ENCODE measurements at places on chromosomes 6 and 20.

DNA sequence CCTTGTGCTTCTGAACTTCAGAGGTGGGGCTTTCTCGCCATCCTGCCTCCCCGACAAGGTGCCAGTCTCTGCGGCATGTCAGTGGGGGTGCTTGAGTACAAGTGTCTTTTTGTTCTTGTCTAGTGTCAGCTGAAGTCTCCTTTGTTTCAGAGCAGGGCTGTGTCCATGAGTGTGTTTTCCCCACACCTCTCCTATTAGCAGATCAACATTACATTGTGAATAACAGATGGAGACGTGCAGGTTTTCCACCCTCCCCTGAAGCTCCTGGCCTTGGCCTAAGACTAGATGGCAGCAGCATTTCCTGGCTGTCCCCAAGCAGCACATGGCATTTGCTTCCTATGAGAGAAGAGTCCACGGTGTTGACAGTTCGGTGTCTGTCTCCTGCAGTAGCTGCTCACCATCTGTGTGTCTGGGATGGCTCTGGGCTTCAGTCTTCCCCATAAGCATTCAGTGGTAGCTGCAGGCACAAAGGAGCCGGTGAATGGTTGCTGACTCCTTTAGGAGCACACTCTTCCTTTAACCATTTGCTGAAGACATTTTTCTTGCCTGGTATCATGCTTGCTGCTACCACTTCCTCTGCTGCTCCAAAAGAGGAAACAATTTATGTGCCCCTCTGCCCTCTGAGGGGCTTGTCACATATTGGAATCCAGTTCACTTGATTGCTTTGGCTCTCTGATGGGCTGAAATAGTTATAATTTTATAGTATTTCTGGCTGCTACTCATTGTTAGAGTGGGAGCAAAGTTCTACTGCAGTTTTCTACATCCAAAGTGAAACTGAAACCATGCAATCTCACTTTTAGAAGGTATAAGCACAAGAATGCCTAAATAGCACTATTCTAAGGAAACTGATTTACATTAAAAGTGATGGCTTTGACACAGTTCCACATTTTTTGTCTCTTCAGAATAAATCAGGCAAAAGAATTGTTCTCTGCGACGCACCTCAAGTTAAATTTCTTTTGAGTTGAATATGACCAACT, 913.0 kb downstream of the C6orf118 start:
- no peak for DNase-seq

- DNase-seq: no peak
Observed at GRCh38 chr6:126268092-126268491, 71.8 kb upstream of the CENPW start.

DNA sequence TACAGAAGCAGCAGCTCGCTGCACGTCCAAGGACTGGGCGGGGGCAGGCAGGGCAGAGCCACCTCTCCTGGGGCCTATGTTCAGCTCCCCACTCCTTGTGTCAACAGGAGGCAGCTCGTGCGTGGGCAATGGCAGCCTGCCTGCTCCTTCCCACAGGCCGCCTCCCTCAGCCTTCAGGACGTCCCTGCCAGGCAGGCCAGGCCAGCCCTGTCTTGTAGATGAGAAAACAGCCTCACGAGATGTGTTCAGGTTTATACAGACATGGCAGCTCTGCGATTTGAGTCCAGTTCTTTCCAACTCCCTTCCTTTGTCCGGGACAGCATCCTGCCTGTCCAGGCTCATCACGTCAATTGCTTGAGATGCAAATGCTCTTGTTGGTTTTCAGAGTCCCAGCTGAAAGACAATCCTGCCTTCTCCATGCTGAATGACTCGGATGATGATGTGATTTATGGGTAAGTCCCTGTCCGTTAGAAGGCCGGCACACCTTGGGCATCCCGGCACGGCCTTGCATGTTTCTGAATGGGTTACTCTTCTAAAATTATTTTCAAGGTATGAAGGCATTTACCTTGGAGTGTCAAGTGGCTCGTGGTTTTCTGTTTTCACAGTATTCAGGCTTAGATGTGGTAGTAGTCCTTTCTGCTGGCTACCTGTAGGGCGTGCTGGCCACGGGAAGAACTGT, 13.5 kb downstream of the DYNLT1 start:
- DNase-seq: peak; percentile 76

GRCh38 chr6:78093906-78094305, 441.1 kb downstream of the MEI4 start:
- no peak for DNase-seq

GRCh38 chr6:32982084-32982701, 13.8 kb downstream of the BRD2 start:
- no peak for DNase-seq

DNA sequence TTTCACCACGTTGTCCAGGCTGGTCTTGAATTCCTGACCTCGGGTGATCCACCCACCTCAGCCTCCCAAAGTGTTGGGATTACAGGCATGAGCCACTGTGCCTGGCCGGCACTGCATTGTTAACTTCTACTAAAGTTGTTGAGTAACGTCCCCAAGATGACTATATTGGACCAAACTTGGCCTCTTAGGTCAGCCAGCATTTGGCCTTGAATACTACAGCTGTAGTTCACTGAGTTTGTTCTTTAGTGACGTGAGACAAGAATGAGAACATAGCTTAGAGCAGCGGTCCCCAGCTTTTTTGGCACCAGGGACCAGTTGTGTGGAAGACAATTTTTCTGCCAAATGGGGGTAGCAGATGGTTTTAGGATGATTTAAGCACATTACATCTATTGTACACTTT, 237.1 kb downstream of the TBC1D7 start:
- no peak for DNase-seq

- DNase-seq: no peak
Observed at GRCh38 chr6:16412982-16413381, 174.6 kb downstream of the GMPR start.

DNA sequence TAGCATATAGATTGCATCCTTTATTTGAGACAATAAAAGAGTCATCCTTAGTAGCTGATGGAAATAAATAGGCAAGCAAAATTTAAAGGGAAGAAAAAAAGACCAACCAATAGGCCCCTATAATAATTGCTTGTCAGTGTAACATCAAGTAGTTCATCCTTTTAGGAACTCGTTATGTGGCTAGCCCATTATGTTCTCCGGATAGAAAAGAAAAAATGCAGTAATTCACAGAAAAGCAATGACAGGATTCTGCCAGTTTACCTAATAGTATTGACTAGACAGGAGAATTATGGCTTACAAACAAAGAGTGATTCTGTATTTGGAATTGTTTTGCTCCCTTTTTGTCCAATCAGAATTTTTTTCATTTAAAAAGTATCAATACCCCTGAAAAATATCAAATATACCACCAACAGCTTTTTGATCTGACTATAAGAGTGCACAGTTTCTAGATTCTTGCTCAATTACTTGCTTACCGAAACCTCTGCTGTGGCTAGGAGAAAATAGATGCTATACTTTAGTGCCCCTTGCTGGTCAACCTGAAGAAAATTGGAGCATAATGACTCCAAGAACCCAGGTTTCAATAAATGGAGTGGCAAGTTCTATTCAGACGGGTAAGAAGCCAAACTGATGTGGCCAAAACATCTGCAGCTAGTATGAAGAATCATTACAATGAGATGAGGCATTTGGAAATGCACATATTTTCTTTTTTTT, 91.5 kb upstream of the SASH1 start:
- DNase-seq: peak; percentile 25

GRCh38 chr6:120965814-120966213, 368.5 kb downstream of the TBC1D32 start:
- DNase-seq: no peak

GRCh38 chr20:3456648-3457047, 14.2 kb upstream of the ATRN start:
- no peak for DNase-seq

GRCh38 chr6:142934106-142934505, 10.9 kb downstream of the HIVEP2 start:
- no peak for DNase-seq

DNA sequence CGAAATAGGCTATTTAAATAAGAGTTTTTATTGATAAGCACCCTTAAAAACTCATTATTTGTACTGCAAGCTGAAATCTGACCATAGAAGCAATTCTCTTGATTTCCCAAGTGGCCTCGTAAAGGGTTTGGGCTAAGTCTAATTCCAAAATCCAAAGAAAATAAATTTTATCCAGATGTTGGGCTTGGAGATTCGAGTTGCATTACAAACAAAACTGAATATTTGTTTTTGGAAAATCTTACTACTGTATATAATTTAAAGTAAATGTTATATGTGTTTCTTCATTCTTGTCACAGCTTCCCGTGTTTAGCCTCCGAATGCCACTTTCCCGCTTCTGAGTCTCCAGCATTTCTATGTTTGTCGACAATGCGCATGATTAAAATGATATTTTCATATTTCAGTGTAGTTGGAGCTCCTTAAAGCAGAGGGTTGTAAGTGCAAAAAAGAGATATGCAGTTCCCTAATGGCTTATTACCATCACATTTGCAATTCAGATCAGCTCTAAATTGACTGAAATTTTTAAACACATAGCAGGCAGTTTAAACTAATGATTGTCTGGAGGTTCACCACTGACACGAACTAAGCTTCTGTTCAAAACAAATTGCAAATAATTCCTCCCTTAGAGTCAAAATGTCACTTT, 47.0 kb downstream of the PRL start:
- no peak for DNase-seq

GRCh38 chr20:60395991-60396390, 437.8 kb downstream of the CDH26 start:
- DNase-seq: no peak

- no peak for DNase-seq
Observed at GRCh38 chr6:57068061-57068460, 21.6 kb downstream of the KIAA1586 start.

- no peak for DNase-seq
Observed at GRCh38 chr20:1334761-1335160, 5.8 kb upstream of the SDCBP2 start.

DNA sequence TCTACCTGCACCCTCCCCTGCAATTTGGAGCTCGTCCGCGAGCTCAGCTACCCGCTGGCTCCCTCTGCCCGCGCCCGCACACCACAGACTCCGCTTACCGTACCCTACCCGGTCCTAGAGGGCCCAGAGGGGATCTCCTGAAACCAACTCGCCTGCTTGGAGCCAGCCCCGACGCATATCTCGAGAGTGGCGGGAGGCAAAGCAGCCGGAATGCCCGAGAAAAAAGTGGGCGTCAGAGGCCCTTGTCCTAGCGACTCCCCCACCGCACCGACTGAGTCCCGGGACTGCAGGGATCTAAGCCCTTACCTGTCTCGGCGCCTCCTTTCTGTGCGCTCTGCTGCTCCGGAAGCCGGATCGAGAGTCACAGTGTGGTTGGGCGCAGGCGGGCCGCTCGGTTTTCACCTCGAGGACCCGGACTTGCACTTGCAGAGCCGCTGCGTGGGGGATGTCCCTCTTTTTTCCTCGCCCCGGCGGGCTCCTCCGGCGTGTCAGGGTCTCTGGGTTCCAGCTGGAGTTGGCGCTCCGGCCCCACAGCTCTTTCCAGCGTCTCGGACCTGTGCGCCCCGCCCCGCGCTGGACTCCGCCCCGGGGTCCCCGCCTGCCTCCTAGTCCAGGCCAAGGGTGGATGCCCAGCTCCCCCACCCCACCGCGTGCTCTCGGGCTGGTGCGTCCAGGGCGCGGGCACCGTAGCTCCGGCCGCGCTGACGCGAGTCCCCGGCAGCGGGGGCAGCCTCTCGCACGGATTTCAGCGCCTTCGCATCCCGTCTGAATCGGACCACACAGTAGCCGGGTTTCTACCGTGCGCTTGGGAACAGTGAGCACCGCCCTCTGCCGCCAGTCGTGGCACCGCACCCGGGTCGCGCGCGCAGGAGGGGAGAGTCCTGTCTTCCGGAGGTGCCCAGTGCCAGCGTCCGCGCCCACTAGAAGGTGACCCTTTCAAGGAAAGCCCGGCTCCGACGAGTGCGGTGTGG, at the start of gene PROKR2:
Gene PROKR2 (minus strand): TSS at position 767 of the 971 bp plus-strand sequence. CDS start 2,585 bp downstream, outside the sequence.
- DNase-seq: no peak

DNA sequence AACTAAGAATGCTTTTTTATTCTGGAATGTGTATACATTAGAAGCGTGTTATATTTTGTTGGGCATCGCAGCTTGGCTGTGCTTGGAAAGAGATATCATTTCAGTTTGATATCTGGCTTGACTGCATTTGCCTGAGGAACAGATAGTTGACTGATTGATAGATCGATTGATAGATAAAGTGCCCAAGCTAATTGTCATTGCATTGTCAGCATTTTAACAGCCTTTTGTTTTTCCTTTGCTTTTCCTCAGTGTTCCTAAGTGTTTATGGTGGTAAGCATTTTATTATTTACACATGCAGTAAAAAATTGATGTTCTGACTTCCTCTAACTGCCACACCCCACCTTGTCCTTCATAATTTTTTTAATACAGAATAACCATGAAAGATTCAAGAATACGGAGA, 180.9 kb upstream of the GRIK2 start:
- DNase-seq: no peak

DNA sequence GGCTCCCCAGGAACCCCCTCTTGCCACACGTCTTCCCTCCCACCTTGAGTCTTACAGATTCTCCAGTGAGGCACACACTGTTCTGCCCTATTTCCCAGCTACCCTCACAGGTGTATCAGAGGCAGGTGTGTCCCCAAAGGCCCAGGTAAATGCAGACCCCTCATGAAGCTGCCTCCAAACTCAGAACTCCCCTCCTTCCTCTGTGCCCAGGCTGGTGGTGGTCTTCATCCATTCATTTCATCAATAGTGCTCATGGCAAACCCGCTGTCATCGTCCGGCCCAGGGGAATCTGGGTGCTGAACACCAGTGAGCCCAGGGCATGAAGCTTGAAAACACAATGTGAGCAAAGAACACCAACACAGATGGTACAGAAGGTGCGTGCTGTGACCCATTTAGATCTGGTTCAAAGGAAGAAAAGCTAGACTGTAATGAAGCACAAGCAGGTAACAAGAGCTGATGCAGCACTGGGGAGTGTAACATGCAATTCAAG, 213.1 kb downstream of the SYNDIG1 start:
- no peak for DNase-seq

DNA sequence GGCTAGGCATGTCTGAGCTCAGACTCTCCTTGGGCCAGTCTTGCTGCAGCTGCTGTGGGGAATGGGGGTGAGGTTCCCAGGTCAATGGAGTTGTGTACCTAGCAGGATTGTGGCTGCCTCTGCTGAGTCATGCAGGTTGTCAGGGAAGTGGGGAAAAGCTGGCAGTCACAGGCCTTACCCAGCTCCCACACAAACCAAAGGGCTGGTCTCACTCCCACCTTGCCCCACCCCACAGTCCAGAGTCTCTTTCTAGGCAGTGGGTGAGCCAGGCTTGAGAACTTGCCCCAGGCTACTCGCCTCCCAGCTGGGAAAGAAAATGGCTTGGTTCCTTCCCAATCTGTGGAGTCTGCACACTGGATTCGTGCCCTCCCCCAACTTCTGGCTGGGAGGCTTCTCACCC, 65.7 kb downstream of the SCP2D1 start:
- no peak for DNase-seq

- peak; percentile 47 for DNase-seq
Observed at GRCh38 chr20:13119583-13119982, 101.5 kb upstream of the ISM1 start.

DNA sequence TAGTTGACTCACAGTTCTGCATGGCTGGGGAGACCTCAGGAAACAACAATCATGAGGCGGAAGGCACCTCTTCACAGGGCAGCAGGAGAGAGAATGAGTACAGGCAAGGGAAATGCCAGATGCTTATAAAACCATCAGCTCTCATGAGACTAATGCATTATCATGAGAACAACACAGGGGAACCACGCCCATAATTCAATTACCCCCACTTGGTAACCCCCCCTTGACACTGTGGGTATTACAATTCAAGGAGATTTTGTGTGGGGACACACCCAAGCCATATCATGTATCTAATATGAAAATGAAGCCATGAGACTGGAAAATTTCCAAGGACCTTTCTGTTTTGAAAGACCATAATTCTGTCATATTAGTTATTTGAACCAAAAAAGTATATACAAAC, 342.4 kb upstream of the PLCB4 start:
- no peak for DNase-seq

Measured in AG08396 (cell line).